ENCODE measurements at places on chromosomes 3 and 15. TPM values are rescaled to one million over a fixed set of nuclear protein-coding genes. Genes with fewer than 3 reads are reported as not detected.
A peak's percentile ranks its signal among the peaks of the same experiment; 100 is the strongest.

PARP15 gene
- not detected for polyA plus RNA-seq

NR2E3 gene
- not detected for polyA plus RNA-seq

GRCh38 chr3:155352900-155353490 is 59.5 kb upstream of the STRIT1 start:
- H3K27ac ChIP-seq, result no peak overlapping the region
- H3K36me3 ChIP-seq, result no peaks in the 10 kb centered on the region
- H3K4me3 ChIP-seq, result no peak overlapping the region
- no peaks in the 10 kb centered on the region for H3K4me1 ChIP-seq

- DNase-seq, result no peak
- H3K27me3 ChIP-seq, result no peaks in the 10 kb centered on the region
- no peak overlapping the region for H3K27ac ChIP-seq
- no peak overlapping the region for H3K4me3 ChIP-seq
- no peaks in the 10 kb centered on the region for H3K4me1 ChIP-seq
Observed at GRCh38 chr3:185781759-185782158, 43.1 kb downstream of the IGF2BP2 start.

DNA sequence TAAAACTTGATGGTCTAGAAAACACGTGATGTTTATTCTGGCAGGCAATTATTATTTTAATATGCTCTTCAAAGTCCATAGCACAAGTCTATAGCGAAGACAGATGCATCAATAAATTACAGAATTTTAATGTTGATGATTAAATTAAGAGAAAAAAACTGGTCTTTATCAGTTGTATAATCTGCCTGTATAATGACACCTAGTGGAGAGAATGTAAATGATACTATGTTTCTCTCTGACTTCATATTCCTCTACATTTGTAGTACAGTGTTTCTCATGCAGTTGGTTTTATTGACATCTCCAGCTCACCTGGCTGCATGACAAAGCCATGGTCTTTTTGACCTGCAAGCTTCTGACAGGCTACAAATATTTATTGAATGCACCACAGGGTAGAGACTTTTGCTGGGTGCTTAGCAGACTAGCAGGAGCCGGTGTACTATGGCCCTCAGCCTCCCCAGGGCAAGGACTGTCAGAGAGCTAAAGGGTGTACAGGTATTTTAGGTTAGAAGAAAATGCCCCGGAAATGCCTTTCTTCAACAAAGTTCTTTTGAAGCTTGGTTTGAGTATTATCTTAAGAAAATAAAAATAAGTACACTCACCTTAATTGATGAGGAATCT is 289.9 kb downstream of the GAP43 start:
- no peak overlapping the region for H3K4me3 ChIP-seq
- no peaks in the 10 kb centered on the region for H3K27me3 ChIP-seq
- no peak for DNase-seq
- no peak overlapping the region for H3K27ac ChIP-seq
- no peaks in the 10 kb centered on the region for H3K4me1 ChIP-seq

DNA sequence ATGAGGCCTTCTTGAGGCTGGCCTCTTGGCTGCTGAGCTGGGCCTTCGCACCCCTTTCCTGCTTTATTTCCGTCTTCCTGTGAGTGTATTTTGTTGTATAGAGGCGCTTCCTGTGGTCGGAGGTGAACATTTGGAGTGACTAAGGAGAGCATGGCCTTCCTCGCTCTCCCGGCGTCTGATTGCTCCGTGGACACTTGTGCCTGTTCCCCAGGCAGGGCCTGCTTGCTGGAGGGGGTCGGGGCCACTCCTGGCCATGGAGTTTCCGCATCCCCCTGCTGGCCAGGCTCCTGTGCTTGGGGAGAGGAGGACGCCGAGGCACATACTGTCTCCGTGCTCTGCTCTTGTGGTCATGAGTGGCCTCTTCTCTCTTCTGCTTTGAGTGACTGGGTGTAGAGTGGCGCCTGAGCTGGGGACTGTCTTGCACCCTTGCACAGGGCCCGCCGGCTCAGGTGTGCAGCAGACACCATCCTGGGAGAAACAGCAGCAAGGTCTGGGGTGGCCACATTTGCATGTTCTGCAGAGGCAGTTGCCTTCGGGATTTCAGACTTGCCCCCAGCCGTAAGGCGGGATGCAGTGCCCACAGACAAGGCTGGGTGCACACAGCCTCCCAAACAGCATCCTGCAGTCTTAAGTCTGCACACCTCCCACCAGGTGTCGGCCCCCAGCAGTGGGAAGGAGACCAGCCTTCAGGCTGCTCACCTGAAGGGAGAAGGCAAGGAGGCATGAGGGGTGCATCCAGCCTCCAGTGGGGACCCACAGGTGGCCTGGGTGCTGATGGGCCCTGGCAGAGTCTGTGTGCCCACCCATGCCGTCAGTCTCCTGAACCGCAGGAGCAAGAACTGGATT is 16.4 kb downstream of the KLF13 start:
- H3K4me3 ChIP-seq, result no peak overlapping the region
- H3K36me3 ChIP-seq, result no peaks in the 10 kb centered on the region
- H3K27me3 ChIP-seq, result no peaks in the 10 kb centered on the region
- peak overlapping the region; percentile 50 for H3K27ac ChIP-seq
